Activated CD8-positive, alpha-beta memory T cell treated with anti-CD3 and anti-CD28 coated beads for 48 hours (primary cell): ENCODE measurements at places on chromosomes 13 and 19.

DNA sequence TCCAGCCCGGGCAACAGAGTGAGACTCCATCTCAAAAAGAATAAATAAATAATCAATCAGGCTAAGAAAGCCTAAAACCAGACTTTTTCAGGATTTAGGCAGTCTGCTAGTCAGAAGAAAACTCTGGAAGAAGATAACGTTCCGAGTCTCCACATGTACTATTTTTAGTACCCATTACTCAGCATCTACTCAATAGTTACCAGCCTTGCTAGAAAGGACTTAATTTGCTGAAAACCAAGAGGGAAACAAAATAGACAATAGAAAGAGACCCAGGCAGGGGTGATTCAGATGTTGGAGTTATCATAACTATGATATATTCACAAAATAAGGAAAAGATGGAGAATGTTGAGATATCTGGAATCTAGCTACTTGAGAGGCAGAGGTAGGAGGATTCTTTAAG is 3.6 kb upstream of the LIN7B start:
- DNase-seq, result no peak

- DNase-seq, result no peak
Measured at GRCh38 chr19:43457809-43458208, 7.6 kb downstream of the LYPD3 start.

- no peak for DNase-seq
Measured at GRCh38 chr13:110425444-110425780, 118.3 kb downstream of the COL4A2 start.

GRCh38 chr19:10379880-10380312 is 476 bp downstream of the TYK2 start:
- no peak for DNase-seq

- no peak for DNase-seq
Measured at GRCh38 chr13:45325806-45326205, 15.2 kb downstream of the TPT1 start.

DNA sequence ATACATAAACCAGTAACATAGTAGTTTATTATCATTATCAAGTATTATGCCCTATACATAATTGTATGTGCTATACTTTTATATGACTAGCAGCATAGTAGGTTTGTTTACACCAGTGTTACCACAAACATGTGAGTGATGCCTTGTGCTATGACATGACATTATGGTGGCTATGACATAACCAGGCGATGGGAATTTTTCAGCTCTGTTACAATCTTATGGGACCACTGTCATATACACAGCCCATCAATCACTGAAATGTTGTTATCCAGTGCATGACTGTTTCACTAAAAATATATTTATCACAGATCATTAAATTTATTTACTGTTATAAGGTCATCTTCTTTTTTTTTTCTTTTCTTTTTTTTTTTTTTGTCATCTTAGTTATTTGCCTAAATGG is 674.5 kb downstream of the PCDH17 start:
- no peak for DNase-seq

GRCh38 chr19:48487948-48488347 is 18.8 kb downstream of the CYTH2 start:
- DNase-seq, result no peak

GRCh38 chr13:83340170-83340569 is 542.1 kb downstream of the SLITRK1 start:
- DNase-seq, result no peak

GRCh38 chr13:111534751-111535522 is 214.5 kb downstream of the TEX29 start:
- DNase-seq, result no peak
